ENCODE measurements at places on chromosomes 13 and 19.
A peak's percentile ranks its signal among the peaks of the same experiment; 100 is the strongest.

DNA sequence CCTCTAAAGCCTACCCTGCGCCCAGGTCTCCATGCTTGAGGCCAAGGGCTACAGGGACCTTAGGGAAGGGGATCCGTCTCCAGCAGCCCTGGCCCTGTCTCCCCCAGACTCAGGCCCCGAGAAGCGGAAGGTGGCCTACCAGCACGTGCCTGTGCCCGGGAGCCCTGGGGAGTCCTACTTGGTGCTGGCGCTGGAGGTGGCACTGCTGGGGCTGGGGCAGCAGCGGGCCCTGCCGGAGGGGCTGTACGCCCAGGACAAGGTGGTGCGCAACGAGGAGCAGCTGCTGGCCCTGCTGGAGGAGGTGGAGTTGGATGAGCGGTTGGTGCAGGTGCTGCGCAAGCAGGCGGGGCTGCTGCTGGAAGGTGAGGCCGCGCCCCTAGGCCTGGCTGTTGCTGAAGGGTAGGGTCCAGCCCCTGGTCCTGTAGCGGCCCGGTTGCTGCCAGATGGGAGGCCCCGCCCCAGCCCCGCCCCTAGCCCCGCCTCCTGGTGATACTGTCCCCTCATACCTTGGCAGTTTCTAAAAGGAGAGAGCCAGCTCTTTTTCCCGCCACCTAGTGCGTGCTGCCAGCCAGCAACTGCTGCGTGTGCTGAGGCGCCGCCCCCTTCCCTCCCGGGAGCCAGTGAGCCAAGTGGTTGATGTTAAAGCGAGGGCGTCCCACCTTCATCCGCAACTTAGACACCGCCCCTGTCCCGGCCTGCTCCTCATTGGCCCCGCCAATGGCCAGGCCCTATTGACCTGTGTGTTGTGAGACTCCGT, 22.6 kb downstream of the ZSWIM4 start:
- peak; percentile 75 for DNase-seq
- H3K4me3 ChIP-seq = peak overlapping the region; percentile 64
- peaks cover 5% of the 10 kb centered on the region for H3K4me1 ChIP-seq
- no peak overlapping the region for H3K27ac ChIP-seq

- no peak overlapping the region for H3K27ac ChIP-seq
- H3K36me3 ChIP-seq = no peaks in the 10 kb centered on the region
- no peaks in the 10 kb centered on the region for H3K27me3 ChIP-seq
- no peak for DNase-seq
- no peak overlapping the region for H3K4me3 ChIP-seq
Observed at GRCh38 chr19:54608792-54609191, 15.4 kb downstream of the LILRA1 start.

GRCh38 chr13:98480915-98481877, 95.7 kb downstream of the STK24 start:
- peaks cover 97% of the 10 kb centered on the region for H3K4me1 ChIP-seq
- peak overlapping the region; percentile 28 for H3K4me3 ChIP-seq
- H3K27me3 ChIP-seq = no peaks in the 10 kb centered on the region
- peak overlapping the region; percentile 93 for H3K27ac ChIP-seq
- DNase-seq = no peak

- H3K4me3 ChIP-seq = no peak overlapping the region
- H3K4me1 ChIP-seq = peaks cover 6% of the 10 kb centered on the region
- H3K27ac ChIP-seq = peak overlapping the region; percentile 45
Observed at GRCh38 chr13:95226050-95226449, 75.2 kb downstream of the ABCC4 start.

DNA sequence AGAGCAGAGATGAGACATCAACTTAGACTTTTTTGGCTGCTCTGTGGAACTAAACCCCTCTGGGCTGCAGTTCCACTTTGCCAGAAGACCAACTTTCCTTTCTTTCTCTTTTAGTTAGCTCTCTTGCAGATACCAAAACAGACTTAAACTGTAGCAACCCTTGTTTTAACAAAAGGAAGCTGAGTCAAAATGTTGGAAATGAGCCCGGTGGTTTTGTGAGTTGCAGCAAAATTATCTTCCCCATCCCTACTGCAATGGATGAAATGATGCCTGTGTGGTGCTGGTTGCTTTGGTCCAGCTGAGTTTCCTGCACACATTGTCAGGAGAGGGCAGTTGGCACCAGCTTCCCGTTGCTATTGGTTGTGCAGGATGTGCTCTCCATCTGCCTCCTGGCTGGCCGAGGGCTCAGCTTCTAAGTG, 115.3 kb downstream of the LRCH1 start:
- peaks cover 79% of the 10 kb centered on the region for H3K4me1 ChIP-seq
- H3K36me3 ChIP-seq = peaks cover 26% of the 10 kb centered on the region
- H3K27me3 ChIP-seq = no peaks in the 10 kb centered on the region

DNA sequence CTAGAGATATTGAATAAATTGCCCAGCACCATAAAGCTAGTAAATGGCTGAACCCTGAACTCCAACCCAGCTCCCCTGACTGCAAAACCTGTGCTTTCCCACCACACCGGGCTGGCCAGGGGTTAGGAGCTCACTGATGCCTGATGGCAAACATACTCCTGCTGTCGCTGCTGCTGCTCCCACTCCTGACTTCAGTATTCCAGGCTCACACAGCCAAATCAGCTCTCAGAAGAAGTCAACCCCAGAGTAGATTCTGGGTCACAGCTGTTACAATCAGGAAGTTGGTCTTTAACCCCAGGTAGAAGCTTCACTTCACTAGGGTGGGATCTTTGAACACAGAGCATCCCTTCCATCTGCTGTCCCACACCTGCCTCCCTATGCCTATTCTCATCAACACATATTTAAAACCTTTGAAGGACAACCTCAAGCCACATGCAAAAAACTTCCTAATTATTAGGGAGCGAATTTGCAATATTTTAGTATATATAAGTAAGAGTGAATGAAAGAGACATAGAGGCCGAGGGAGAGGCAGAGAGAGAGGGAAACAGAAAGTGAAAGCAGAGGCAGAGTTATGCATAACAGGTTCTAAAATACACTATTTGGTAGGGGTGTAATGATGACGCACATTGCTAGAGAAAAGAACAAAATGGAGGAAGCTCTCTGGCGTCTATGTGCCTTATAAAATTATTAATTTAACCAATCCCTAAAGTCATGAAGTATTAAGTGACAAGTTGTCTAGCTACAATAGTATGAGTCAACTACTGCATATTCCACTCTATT, 99.4 kb upstream of the SERP2 start:
- DNase-seq = no peak
- H3K27ac ChIP-seq = no peak overlapping the region
- H3K27me3 ChIP-seq = peaks cover 8% of the 10 kb centered on the region
- peaks cover 53% of the 10 kb centered on the region for H3K4me1 ChIP-seq

GRCh38 chr13:82739881-82740280, 1142.4 kb downstream of the SLITRK1 start:
- H3K4me3 ChIP-seq = no peak overlapping the region
- no peak overlapping the region for H3K27ac ChIP-seq
- DNase-seq = no peak

DNA sequence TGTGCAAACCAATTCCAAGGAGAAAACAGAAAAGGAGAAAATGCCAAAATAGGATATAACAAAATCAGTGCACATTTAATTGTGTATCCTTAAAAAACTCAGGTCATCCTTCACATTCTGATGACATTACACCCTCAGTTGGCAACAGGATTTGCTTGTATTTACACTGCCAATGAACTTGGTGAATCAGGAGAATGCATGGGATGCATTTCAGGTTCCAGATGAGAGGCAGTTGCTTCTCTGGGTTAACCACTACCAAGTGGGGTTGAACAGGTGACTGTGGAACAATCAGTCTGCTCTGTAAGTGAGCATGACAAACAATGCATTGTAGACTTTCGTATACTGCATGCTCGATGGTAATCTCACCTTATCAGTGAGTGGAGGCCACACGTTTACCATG, 79.1 kb downstream of the STARD13 start:
- peaks cover 26% of the 10 kb centered on the region for H3K4me1 ChIP-seq
- H3K4me3 ChIP-seq = no peak overlapping the region
- no peak for DNase-seq
- H3K27me3 ChIP-seq = peaks cover 15% of the 10 kb centered on the region
- no peak overlapping the region for H3K27ac ChIP-seq

DNA sequence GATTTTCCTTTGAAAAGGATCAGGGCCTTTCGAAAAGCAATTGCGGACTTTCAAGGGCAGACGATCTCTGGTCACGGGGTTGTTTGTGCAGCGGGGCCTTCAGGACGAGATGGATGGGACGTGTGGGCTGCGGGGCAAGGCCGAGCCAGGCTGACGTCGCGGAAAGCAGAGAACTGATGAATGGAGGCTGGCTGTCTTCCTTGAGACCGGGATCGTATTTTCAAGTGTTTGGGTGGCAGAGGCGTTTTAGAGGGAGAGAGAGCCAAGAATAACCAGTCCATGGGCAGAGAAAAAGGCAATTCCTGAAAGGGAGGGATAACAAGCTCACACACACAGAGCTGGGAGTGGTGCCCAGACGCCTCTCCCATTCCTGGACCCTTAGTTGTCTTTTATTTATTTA, 138.9 kb upstream of the USP29 start:
- H3K4me1 ChIP-seq = no peaks in the 10 kb centered on the region
- peak overlapping the region; percentile 78 for H3K27ac ChIP-seq
- no peak overlapping the region for H3K4me3 ChIP-seq
- no peak for DNase-seq
- H3K36me3 ChIP-seq = no peaks in the 10 kb centered on the region

DNA sequence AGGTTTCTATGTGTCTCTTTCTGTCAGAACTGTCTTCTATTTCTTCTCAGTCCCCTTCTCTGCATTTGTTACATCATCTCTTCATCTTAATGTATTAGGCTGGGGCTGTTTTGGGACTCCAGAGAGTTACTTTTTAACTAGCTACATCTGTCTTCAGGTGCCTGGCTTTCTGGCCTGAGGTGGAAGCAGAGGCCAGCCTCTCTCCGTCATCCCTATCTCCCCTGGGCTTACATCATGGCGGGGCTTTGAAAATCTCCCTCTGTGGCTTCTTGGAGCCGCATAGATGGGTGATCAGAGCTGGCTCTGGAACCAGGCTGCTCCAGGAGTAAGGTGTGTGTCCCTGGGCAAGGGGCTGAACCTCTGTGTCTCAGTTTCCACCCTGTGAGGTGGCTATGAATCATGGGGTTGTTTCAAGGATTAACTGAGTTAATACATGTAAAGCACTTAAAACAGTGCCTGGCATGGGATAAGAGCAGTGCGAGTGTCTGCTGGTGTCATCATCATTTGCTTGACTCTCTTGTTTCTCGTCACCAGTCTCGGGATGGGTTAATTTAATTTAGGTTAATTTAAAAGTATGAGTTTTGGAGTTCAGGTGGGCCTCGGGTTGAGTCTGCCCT, 2.0 kb downstream of the EPN1 start:
- peak overlapping the region; percentile 88 for H3K27ac ChIP-seq
- H3K36me3 ChIP-seq = peaks cover 37% of the 10 kb centered on the region
- H3K27me3 ChIP-seq = no peaks in the 10 kb centered on the region
- peaks cover 48% of the 10 kb centered on the region for H3K4me1 ChIP-seq
- peak overlapping the region; percentile 98 for H3K4me3 ChIP-seq
- DNase-seq = no peak

GRCh38 chr19:19098084-19098702, 34.4 kb downstream of the SLC25A42 start:
- peaks cover 40% of the 10 kb centered on the region for H3K4me1 ChIP-seq
- peaks cover 7% of the 10 kb centered on the region for H3K27me3 ChIP-seq
- no peak overlapping the region for H3K4me3 ChIP-seq
- H3K27ac ChIP-seq = peak overlapping the region; percentile 54
- no peak for DNase-seq

DNA sequence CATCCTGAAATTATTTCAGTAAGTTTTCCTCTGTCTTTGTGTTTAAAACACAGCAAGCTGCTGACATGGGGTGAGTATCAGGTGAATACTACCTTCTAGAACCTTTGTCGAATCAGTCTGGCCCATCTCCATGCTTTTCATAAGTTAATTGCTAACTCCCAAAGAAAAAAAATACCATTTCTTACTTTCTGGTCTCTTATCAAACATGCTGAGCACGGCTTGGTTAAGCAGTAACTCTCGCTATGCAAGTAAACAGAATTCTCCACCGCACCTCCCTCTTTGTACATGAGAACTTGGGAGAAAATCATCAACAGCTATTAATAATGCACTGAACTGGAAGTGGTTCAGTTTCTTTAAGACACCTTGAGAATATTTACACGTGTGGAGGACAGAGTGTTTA, 88.6 kb downstream of the FGF9 start:
- no peak overlapping the region for H3K27ac ChIP-seq
- peaks cover 10% of the 10 kb centered on the region for H3K4me1 ChIP-seq
- H3K27me3 ChIP-seq = peaks cover 4% of the 10 kb centered on the region
- no peak for DNase-seq
- no peak overlapping the region for H3K4me3 ChIP-seq

DNA sequence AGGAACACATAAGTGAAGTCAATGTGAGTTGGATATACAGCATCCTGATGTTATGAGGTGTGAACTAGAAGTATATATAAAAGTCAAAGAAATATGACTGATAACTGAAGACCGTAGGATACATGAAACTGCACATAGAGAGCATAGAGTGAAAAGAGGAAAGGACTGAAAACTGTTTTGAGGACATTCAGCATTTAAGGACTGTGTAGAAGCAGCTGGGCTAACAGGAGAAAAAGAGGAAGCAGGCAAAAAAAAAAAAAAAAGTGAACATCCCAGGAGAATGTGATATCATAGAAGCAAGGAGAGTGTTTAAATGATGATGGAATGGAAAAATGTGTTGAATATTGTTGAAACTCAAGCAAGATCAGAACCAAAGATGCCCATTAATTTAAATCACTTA, 363.5 kb downstream of the PCDH20 start:
- no peak overlapping the region for H3K27ac ChIP-seq
- H3K4me1 ChIP-seq = no peaks in the 10 kb centered on the region

- H3K27me3 ChIP-seq = peaks cover 10% of the 10 kb centered on the region
- no peak overlapping the region for H3K27ac ChIP-seq
- DNase-seq = peak; percentile 49
- H3K36me3 ChIP-seq = no peaks in the 10 kb centered on the region
- H3K4me3 ChIP-seq = no peak overlapping the region
Observed at GRCh38 chr19:7605490-7606222, 10.0 kb downstream of the CAMSAP3 start.

DNA sequence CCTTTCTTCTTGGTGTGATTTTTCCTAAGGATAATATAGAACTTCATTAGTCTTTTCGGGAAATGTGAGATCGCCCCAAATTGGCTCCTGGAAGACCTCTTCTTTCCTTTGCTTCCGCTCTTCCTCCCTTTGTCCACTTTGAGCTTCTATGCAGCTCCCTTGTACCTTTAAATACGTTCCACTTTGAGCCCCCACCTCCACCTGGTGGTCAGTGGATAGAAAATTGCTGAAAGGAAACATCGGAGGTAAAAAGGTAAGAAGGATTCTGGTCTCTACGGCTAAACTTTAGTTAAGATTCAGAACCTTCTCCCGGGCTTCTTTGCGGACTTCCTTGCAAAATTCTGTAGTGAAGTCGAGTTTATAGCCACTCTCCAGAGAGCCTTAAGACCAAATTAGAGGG, 55.0 kb upstream of the TM9SF2 start:
- H3K27me3 ChIP-seq = peaks cover 12% of the 10 kb centered on the region
- H3K36me3 ChIP-seq = no peaks in the 10 kb centered on the region
- H3K4me3 ChIP-seq = no peak overlapping the region
- peak overlapping the region; percentile 21 for H3K27ac ChIP-seq

DNA sequence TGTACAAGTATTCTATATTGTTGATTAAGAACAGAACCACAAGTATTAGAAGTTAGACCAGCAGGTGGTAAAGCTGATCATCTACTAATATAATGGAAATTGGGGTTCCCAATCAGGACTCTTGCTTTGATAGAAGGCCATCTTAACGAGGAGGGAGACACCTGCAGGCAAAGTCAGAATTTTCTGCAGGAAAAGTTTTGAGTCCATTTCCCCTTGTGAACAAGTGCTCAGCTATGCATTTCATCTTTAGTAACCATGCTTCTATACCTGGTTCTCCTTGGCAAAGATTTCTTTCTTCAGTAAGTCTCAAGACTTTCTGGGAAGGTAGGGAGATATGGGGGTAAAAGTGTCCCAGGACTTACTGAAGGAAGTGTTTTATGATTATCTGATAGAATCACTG, 36.1 kb upstream of the USPL1 start:
- no peak overlapping the region for H3K27ac ChIP-seq
- no peaks in the 10 kb centered on the region for H3K36me3 ChIP-seq
- H3K27me3 ChIP-seq = peaks cover 9% of the 10 kb centered on the region
- H3K4me1 ChIP-seq = no peaks in the 10 kb centered on the region
- no peak overlapping the region for H3K4me3 ChIP-seq
- no peak for DNase-seq
